Jurkat, Clone E6-1 (cell line): ENCODE measurements at places on chromosomes 16 and 17.

GRCh38 chr16:78994135-78994745 is 606.3 kb downstream of the MAF start:
- no peak for DNase-seq

DNA sequence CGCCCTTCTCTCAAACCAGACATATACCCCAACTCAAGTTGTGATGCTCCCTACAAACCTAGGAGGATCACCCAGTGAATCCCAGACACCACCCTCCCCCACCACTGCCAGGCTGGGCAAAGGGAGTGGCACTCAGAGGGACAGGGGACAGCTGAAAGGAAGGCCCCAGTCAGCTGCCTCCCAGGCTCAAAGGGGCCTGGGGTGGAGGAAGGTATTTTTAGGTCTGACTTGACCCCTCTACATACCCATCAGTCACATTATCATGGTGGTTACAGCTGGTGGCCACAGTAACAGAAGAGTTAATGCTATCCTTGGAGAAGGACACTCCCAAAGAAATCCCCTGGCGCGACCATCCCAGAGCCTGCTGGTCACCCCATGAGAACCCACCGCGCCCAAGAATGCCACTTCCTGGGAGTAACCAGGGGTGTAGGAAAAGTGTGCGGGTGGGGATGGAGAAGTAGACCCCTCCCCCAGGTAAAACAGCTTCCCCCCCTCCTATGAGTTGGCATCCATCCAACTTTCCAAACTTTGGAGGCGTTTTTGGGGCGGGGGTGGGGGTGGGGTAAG is 1.1 kb downstream of the CACNB1 start:
- DNase-seq = no peak

- no peak for DNase-seq
Measured at GRCh38 chr16:15972046-15972868, 22.8 kb downstream of the ABCC1 start.

DNA sequence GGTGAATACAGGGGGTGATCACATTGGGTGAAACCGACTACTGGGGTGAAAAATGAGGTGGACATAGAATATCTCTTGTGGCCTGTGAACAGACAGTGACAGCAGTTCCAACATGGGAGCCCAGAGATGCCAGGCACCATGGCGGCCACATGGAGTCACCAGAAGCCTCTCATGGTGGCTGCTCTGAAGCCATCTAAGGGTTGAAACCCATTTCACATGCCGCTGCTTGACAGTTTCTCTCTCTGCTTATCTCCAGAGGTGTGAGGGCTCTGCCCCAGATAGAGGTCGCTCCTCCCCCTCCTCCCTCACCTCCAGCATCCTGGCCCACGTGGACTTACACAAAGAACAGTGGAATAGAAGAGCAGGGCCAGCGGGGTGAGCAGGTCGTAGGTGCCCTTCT is 37.9 kb upstream of the PIK3R6 start:
- no peak for DNase-seq

DNA sequence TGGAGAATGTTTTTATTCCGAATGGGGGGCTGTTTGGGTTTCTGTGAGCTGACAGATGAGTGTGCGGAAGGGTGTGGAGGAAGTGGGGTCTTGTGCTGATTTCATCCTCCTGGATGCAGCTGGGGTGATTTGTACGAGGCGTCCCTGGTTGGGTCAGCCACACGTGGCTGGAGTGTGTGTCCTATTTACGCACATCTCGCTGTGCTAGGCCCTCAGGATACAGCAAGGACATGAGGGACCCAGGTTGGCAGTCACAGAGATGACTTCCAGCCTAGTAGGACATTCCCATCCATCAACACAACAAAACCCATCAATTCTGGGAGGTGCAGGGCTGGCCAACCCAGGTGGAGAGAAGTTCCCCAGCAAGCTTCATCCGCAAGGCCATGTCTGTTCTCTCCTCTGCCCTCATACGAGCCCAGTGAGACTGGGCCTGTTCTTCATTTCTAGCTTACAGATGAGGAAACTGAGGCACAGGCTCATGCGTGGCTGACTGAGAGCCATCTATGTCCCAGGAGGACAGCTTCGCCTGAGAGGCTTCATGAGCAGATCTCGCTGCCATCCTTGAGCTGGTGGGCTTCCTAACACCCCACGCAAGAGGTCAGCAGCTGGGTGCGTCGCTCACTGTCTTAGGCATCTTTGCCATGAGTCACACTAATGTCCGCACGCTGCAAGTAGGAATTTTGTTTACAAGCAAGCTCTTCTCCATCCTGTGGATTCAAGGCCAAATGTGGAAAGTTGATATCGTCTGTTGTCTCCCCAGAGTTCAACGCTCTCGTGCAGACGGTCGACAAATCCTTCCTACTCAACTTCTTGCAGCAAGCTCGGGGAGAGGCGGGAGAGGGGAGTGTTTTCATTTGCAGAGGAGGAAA is 24.4 kb downstream of the IRF8 start:
- DNase-seq = no peak

- DNase-seq = no peak
Measured at GRCh38 chr17:82974136-82974952, 105.1 kb upstream of the METRNL start.

GRCh38 chr17:72409405-72410002 is 288.7 kb downstream of the SOX9 start:
- DNase-seq = no peak

GRCh38 chr16:71201556-71201955 is 29.0 kb downstream of the HYDIN start:
- DNase-seq = no peak

DNA sequence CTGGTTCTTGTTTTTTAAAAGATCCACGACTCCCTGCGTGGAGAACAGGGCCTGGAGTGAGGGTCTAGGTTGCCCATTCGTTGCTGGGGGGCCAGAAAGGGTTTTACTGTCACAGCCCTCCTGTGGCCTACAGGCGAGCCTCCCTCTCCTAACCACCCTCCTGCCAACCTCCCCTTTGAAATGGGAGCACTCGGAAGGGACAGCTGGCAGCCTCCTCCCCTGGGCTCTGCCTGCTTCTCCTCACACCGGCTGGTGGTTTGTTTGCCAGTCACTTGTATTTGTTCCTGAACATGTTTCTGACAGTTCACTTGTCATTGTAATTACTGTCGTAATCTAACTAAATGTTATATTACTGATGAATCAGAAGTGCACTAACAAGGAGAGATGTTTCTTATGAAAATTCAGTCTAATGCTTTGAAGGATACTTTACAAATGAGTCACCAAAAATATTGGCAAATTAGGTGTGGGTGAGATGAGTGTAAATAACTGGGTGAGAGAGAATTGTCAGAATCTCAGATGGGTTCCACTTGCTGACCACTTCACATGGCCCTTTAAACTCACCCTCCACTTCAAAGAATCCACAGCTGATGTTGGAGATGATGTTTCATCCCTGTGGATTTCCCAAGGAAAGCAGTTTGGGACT is 2.7 kb upstream of the SPPL2C start:
- no peak for DNase-seq

- no peak for DNase-seq
Measured at GRCh38 chr16:83925957-83926725, 26.9 kb upstream of the OSGIN1 start.

GRCh38 chr17:5784791-5785190 is 200.5 kb upstream of the NLRP1 start:
- no peak for DNase-seq

DNA sequence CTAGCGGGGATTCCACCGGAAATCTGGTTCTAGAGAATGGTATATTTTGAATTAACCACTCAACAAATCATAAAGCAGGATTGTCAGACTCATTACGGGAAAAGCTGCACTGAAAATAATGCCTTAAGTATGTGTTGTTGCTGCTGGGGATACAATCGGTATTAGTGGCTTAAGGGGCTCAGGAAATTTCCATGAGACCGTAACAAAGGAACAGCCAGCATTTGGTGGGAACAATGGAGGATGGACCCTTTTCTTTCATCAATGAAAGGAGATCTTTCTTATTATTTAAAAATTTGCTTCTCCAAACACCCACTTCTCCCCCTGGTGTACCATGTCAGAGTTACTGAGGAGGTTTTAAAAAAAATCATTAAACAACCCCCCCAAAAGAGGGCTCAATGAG is 342.6 kb upstream of the ZFHX3 start:
- no peak for DNase-seq

- DNase-seq = no peak
Measured at GRCh38 chr16:71425746-71426068, 16.1 kb downstream of the TLE7 start.

- no peak for DNase-seq
Measured at GRCh38 chr17:80476877-80477646, 655 bp upstream of the NPTX1 start.

DNA sequence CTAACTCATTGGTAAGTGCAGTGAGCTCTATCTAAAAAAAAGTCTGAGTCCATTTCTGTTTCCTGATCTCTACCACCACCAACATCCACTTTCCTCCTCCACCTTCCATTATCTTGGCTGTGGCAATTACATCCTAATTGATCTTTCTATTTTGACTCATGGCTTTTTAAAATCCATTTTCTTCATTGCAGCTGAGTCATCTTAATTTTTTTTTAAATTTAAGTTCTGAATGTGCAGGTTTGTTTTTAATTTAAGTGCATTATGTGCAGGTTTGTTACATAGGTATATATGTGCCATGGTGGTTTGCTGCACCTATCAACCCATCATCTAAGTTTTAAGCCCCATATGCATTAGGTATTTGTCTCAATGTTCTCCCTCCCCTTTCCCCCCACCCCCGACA is 390.7 kb downstream of the XYLT1 start:
- DNase-seq = no peak

- peak; percentile 74 for DNase-seq
Measured at GRCh38 chr17:51427856-51428255, 167.5 kb downstream of the UTP18 start.

- DNase-seq = peak; percentile 98
Measured at GRCh38 chr16:3074860-3075522, 9.6 kb downstream of the IL32 start.

DNA sequence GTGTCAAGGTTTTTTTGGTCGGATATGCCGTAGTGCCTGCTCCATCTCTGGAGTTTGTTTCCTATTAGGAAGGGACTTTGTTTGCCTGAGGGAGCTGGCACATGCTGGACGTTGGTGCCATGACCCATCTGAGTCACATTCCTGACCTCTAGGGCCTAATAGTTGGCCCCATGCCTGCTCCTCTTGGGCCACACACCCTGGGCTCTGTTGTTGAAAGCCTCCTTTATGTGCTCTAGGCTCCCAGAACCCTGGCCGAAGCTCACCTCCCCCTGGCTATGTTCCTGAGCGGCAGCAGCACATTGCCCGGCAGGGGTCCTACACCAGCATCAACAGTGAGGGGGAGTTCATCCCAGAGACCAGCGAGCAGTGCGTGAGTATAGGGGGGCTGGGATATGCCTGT is 18.4 kb downstream of the LIMD2 start:
- DNase-seq = no peak

GRCh38 chr17:48132385-48132784 is 24.8 kb downstream of the SNX11 start:
- DNase-seq = no peak

DNA sequence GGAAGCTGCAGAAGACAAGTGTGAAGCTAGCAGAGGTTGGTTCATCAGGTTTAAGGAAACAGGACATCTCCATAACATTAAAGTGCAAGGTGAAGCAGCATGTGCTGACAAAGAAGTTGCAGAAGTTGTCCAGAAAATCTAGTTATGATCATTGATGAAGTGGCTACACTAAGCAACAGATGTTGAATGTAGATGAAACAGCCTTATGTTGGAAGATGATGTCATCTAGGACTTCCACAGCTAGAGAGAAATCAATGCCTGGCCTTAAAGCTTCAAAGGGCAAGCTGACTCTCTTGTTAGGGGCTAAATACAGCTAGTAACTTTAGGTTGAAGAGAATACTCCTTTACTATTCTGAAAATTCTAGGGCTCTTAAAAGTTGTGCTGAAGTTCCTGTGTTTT is 340.2 kb upstream of the SOX9 start:
- DNase-seq = no peak
